ENCODE measurements at places on chromosomes 4 and X.
A peak's percentile ranks its signal among the peaks of the same experiment; 100 is the strongest.

DNA sequence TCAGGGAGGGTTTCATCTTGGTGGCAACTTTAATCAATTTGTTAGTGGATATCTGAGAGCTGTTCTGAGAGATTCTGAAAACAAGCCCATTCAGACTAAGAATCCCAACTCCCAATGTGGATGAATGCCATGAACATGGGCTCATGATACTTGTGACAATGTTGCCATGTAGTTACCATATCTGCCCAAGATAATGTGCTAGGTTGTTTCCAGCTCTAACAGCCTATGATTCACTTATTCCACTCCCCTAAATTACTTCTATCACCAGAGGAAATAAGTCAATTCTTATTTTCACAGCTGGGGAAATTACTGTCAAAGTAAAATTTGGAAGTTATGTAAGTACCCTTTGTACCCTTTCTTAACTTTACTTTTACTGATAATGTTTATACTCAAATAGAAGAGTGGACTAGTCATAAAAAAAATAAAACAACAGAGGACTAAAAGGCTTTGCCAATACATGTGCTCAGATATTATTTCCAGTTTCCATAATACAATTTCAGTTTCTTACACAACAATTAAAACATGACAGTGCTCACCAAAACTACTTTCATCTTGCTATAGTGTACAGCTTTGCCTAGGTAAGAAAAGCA lies 1101.7 kb upstream of the INTU start:
- no peak for DNase-seq

DNA sequence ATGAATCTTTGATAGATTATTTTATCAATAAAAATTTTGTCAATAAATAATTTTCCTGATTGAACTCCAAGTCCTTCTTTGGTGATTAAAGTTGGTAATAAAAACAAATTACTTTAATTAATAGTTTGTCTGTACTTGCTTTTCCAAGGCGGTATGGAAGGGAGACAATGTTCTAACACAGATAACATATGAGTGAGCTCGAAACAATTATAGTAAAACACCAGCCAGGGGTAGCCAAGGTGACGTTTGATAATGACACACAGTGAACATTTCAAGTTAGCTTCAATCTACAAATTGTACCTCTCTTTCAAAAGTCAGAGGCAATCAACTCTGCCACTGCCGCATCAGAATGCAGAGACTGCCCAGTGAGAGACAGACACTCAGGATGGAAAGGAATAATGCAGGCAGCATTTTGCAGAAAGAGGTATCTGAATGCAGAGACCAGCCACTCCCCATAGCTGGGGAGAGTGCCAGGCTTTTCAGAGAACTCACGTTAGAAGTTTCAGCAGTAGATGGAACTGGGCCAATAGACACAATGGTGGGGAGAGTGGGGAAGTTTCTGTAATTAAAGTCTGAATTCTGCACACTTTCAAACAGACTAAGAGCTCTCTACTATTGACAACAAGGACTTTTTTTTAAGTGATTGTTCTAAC lies 18.1 kb upstream of the ATOH1 start:
- DNase-seq = no peak

GRCh38 chrX:18828832-18829404 lies 121.5 kb downstream of the PPEF1 start:
- no peak for DNase-seq

- no peak for DNase-seq
Observed at GRCh38 chrX:153245288-153245731, 66.2 kb downstream of the MAGEA1 start.

GRCh38 chr4:25030277-25031076 lies at the start of gene LGI2:
Gene LGI2, minus strand, starts transcription at chr4:25030946. Its CDS starts 253 bp downstream, at chr4:25030693.
- peak; percentile 81 for DNase-seq

- no peak for DNase-seq
Observed at GRCh38 chr4:151485541-151486131, 76.7 kb downstream of the FHIP1A start.

DNA sequence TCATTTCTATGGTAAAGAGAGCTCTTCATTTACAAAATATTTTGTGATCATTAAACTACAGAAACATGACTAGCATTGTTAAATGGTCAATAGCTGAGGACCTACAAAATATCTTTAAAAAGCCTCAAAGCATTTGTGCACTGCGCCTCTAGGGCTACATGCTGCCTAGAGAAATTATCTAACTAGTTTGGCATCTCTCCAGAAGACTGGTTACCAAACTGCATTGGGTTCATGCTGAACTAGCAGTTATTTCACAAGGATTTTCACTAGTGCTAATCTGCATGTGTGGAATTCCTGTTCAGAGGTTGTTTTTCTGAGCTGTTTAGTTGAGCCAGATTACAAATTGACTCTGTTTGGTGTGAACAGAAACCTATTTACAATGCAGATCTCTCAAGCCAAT lies 58.5 kb upstream of the PITX2 start:
- DNase-seq = no peak

GRCh38 chrX:137574784-137575293 lies 8.9 kb downstream of the ZIC3 start:
- no peak for DNase-seq
